SHP77 (cell line): ENCODE measurements at places on chromosomes 13 and 19.

DNA sequence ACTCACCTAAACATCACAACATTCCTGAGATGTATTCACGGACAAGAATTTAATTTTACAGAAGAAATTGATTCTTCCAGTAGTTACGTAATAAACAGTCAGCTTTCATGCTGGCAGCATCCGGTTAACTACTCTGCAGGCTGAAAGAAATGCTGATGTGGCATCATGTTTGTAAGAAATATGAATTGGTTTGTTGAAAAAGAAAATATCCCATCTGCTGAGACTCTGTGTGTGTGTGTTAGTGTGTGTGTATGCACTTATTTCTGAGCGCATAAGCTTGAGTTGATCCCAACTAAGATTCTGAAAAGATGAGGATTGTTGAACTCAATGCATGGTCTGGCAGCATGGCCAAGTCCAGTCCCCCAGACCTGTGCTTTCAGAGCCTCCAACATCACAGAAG is 74.3 kb upstream of the FAM216B start:
- DNase-seq: no peak

DNA sequence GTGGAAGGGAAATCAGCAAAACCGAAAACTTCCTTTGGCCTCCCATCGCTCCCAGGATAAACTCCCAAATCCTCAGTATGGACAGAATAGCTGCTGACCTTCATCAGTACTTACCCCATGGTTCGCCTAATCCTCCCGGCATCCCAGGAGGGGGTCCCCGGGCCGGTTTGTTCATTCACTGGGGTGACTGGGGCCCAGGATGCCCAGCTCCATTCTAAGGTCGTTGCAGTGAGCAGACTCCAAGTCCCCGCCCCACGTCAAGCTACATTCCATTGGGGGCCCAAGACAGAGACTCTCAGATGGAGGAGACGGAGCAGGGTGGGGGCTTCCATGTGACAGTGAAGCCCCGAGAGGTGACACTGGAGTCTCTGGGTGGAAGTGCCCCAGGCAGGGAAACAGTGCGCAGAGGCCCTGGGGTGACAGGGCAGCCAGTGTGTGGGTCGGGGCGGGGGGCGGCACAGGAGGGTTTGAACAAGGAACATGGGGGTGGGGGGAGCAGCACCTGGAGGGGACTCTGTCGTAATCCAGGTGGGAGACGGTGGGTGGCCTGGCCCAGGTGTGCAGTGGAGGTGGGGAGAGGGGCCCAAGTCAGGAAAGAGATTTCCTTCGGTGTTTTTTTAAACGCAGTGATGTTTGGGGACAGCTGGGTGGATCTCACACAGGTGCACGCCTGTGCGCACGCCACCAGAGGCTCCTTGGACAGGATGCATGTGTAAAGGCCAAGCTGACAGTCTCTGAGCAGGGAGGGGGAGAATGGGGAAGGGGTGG is 5.1 kb downstream of the SSBP4 start:
- no peak for DNase-seq

GRCh38 chr13:66974174-66974573 is 256.0 kb downstream of the PCDH9 start:
- DNase-seq: no peak

GRCh38 chr13:50979187-50979586 is 69.6 kb downstream of the RNASEH2B start:
- no peak for DNase-seq

- no peak for DNase-seq
These were observed 144.5 kb downstream of the RGCC start for GRCh38 chr13:41601718-41602445.

DNA sequence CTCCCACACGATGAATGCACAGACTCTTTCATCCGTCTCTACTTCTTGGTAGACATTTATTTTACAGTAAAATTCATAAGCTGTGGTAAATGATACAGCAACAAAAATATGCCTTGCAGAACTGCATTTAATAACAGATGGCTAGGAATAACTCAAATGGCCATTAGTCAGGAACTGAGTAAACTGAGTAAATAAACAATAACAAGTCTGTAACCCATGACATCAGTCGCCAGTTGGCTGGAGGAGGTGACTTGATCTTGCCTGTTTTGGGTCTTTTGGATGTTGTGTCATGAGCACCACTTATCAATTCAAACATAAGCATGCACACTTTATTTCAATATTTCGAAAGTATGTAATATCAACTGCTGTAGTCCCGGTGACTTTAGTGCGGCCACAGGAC is 632.6 kb upstream of the ARGLU1 start:
- DNase-seq: no peak
